ENCODE measurements at places on chromosomes 7 and 10. TPM values are rescaled to one million over a fixed set of nuclear protein-coding genes. Genes with fewer than 3 reads are reported as not detected.

IFIT1B gene
- 0.31 TPM for polyA plus RNA-seq

SLC29A4 gene
- polyA plus RNA-seq: 14.6 TPM

PKD2L1 gene
- polyA plus RNA-seq: not detected

MYO1G gene
- 0.20 TPM for polyA plus RNA-seq

ANXA8 gene
- 0.92 TPM for polyA plus RNA-seq

TMEM229A gene
- 0.66 TPM for polyA plus RNA-seq
